ENCODE measurements at places on chromosomes 12 and 14.
A peak's percentile ranks its signal among the peaks of the same experiment; 100 is the strongest.

DNA sequence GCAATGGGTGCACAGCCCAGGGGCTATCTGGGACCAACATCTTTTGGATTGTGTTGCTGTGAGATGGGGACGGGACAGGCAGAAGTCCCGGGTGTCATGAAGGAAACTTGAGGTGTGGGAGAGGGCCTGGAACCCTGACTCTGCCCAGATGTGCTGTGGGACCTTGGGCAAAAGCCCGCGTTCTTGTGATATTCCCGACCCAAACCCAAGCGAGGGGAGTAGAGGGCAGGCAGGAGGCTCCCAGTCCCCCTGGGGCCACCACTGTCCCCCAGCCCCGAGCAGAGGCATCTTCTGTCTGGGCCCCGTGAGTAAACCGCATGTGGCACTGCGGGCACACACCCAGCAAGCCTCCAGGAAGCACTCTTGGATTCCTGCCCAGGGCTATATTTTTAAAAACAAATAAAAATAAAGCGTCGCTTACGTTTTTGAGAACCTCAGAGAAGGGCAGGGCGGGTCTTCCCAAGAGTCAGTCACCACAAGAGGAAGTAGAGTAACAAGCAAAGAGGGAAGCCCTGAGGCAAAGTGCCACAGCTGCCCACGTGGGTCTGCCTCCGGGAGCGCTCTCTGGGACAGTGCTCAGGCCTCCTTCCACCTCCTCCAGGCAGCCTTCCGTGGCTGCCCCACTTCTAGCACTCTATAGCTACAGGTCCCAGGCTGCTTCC, 39.5 kb downstream of the BEGAIN start:
- DNase-seq, result peak; percentile 92

DNA sequence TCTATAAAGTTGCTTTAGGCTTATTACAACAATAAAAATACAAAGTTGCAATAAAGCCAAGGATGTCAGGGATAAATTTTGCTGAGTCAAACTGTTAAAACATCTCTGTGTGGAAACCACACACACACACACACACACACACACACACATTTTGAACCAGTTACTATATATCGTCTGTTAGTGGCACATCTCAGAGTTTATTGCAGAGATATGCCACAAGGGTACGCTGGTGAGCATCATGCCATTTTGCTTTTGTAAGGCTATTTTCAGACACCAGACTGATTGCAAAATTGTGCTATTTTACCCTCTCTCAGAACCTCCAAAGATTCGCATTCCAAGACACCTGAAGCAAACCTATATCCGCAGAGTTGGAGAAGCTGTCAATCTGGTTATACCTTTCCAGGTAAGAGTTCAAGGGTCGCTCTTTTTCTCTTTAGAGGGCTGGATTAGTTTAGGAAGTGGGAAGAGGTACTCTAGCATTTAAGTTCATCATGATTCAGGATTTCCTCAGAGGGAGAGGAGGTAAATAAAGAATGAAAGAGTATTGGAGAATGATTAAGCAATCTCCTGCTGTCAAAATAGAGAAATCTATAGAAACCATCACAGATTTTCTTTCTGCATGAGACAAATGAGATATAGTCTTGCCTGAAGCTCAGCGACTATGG, 27.3 kb upstream of the CHPT1 start:
- peak; percentile 82 for DNase-seq

- DNase-seq, result no peak
These were observed 811 bp downstream of the TMCC3 start for GRCh38 chr12:94649349-94650142.

GRCh38 chr12:128133321-128134073, 133.5 kb upstream of the TMEM132C start:
- DNase-seq, result no peak

DNA sequence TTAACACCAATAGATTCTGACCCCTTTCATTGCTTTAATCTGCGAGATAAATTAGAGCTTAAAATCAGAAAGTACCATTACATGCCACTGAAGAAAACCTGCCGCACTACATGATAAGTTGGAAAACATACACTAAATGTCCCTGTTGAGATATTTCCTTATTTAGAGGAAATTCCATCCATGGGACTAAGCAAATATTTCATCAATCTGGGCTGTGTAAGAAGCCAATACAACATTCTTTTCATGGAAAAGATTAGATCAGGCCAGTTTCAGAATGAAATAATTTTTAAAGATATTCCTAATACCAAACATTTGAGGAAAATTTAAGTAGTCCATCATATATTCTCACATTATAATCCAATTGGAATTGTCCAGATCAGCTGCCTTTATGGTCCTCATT, 112.8 kb downstream of the LLPH start:
- DNase-seq, result no peak

DNA sequence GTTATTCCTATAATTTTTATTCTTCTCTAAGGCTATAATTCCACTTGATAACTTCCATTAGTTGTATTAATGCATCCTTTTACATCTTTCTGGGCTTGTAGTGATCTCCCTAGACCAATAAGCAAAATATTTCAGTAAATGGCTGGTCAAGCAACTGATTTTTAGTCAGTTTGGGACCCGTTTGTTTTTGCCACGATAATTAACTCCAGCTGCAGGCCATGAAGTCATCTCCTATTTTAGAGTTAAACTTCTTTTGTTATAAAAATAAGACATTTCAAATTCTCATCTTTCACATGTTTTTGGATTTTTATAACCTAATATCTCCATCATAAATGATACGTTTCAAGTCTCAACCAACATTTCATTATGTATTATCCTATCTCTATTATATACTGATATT, 49.4 kb downstream of the MAGOHB start:
- no peak for DNase-seq

DNA sequence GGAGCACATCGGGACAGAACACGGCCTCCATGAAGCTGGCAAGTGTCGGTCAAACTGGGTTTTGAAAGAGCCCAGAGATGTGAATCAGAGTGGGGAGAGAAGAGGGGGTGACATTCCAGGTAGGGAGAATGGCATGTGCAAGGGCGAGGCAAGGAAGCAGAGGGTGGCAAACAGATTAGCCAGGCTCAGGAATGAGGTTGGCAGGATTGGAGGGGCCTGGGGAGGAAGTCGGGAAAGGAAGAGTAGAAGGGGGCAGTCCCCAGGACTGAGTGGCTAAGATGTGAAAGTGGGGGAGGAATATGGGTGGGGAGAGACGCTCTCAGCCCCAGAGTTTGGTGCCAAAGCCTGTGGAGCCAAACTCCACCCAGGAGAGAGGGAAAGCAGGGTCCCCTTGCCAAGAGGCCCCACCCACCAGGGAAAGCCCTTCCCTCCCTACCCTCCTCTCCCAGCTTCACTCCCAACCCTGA, 5.5 kb upstream of the HDAC7 start:
- no peak for DNase-seq

DNA sequence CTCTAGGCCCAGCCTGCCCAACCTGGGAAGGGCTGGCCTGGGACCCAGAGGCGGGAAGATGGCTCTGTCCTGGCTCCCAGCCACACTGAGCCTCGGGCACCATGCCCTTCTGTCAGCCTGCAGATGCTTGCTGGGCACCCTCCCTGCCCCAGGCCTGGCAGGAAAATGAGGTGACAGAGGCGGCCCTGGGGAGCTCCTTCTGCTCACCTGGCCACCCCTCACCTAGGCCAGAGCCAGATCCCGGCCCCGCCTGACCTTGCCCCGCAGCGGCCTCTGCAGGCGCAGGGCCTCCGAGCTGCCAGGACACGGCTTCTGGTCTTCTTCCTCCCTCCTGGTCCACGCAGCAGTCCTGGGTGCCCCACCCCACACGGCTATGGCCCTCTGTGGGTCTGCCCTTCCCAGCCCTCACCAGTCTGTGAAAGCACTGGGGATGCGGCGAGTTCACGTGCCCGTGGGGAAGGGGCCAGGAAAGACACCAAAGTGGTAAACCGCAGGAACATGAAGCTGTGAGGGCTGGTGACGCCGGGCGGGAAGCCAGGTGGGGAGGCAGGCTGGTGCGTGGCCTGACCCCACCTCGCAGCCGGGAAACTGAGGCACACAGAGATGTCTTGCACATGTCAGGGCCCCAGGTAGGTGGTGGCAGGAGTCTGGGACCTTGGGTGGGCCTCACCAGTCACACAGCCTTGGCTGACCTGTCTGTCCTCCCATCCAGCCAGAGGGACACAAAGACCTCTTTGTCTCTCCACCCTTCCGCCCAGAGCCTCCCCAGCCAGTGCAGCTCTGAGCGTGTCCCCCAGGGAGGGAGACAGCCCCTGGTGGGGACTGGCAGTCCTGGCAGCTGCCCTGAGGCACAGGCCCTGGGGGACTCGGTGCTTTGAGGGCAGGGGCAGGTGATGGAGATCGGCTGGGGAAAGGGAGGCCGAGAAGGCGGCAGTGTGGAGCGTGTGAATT, 12.8 kb downstream of the BAG5 start:
- DNase-seq, result no peak

- DNase-seq, result no peak
These were observed 2.9 kb upstream of the SIX6 start for GRCh38 chr14:60506010-60506409.

All from HL-60 (cell line).